ENCODE measurements at places on chromosomes 6 and 20.

GRCh38 chr6:7529141-7529540 is 12.3 kb upstream of the DSP start:
- no peak for DNase-seq

DNA sequence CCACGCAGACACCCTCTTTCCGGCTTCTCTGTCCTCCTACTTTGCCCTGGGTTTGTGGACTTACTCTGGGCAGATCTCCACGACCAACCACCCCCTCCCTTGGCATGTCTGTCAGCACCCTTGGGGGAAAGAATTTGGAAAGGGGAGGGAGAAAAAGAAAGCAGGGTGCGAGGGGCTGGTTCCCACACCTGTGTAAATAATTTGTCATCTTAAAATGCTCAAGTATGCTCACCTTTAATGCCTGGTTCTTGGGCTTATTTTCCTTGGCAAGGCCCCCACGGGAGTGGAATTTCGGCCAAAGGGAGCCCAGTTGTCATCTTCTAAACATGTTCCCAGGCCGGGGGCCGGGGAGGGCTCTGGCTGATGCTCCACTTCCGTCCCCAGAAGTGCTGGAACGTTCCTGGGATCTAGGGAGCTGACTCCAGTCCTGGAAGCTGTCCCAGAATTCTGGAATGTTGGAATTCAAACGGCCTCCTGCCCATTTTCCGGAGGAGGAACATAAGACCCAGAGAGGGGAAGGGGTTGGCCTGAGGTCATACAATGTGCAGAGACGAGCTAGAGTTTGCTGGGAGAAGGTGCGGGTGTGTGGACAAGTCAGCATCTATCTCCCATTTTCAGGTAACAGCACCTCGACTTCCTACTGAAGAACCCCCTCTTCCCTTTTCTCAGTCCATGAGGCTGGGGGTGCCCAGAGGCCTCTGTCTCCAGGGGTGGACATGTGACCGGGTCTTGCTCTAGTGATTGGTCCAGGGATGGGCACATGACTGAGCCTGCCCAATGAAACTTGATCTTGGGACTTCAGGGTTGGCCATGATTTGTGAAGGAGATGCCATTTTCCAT is 122.3 kb downstream of the CEBPB start:
- no peak for DNase-seq

- no peak for DNase-seq
Measured at GRCh38 chr6:156828280-156828703, 51.1 kb downstream of the ARID1B start.

DNA sequence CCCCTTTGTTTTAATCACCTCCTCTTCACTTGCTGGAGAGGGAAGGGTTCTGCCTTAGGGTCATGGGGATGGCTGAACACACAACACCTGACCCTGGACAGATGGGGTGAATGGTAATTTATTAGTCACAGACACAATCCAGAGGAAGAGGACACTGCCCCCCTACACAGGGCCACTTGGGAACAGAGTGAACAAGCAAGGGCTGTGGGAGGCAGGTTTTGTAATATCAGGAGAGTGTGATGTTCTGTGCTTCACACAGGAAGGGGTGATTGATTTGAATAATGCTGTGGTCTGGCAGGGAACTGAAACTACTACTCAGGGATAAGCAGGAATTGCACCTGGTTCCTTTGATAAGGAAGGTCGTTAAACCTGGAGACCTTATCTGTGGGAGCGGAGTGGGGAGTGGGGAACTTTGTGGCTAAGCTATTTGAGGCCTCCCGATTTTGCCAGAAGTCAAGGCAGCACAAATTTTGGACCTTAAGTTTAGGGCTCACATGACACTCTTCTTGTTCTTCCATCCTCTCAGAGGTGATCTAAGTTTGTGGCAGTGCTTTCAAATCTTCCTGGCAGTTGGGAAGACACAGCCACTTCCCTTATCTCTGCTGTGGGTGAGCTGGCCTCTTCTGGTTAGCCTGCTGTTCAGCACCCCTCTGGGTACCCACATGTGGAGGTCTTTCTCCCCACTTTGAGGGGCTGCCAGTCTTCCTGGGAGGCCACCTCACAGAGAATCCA is 77.8 kb downstream of the CD164 start:
- no peak for DNase-seq

- no peak for DNase-seq
Measured at GRCh38 chr20:49889001-49889934, 26.1 kb downstream of the SPATA2 start.

DNA sequence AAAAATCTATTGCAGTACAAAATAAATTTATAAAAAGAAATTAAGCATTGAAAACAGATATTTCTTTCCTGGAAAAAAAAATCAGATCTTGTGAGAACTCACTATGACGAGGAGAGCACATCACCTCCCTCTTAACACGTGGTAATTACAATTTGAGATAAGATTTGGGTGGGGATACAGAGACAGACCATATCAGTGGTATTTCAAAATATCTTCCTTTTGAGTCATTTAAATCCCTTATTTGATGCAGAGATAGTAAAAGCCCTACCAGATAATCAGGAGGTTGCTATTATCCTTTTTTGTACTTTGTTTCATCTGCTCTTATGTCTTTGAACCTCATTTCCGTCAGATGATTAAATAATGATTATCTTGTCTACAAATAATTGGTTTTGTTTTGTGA is 800.4 kb downstream of the KIF16B start:
- DNase-seq = no peak

GRCh38 chr6:82030761-82031503 is 216.6 kb downstream of the IBTK start:
- no peak for DNase-seq

DNA sequence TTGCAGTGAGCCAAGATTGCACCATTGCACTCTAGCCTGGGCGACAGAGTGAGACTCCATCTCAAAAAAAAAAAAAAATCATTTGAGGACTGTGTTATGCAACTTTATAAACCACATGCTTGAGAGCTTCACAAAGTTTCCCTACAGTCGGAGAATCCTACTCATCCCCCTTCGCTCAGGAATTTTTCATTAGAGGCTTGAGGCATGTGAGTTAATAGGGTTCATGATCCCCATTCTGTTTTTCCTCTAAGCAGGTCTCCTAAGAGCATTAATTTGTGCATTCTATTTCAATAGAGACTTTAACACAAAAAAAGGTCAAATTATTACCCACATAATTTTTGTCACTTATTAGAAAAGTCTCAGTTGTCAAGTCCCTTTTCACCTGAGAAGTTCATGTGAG is 103.7 kb upstream of the SOX4 start:
- no peak for DNase-seq

- no peak for DNase-seq
Measured at GRCh38 chr6:100363651-100364050, 101.1 kb downstream of the SIM1 start.

DNA sequence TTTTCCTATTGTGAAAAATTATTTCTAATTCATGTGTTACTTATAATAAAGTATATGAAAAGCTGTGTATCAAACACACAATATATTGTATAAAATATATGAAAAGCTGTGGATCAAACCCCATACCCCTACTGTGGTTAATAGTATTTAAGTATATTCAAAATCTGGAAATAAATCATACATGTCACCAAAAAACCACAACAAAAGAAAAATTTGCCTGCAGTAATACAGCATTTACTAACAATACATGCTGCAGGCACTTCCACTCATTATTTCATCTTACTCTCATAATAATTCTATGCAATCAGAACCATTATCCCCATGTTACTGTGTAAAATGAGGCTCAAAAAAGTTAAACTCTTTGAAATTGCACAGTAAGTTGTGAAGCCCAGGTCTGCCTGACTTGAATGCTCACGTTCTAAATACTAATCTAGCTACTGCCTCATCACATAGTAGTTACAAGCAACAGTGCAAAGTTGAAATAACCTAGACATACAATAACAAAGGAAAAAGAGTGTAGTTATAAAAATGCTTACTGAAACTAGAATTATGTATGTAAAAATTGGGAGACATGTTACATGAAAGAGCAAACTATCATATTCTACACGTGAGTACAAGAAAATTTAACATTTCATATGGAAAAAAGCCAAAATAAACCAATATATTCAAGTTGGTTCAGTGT is 61.7 kb downstream of the FAM217A start:
- no peak for DNase-seq

DNA sequence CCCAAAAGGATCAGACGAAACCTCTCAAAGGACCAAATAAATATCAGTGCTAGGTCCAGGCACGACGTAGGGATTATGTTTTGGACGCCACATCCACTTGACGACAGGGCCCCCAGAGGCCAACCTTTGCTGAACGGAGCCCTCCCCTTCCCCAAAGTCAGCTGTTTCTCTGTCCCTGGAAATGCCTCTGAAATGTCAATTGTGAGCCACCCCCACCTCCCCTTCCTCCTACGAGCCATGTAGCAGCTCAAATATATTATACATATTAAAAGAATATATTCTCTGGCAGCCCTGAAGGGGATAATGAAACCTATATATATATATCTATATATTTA is 39.6 kb upstream of the BLCAP start:
- DNase-seq = no peak

DNA sequence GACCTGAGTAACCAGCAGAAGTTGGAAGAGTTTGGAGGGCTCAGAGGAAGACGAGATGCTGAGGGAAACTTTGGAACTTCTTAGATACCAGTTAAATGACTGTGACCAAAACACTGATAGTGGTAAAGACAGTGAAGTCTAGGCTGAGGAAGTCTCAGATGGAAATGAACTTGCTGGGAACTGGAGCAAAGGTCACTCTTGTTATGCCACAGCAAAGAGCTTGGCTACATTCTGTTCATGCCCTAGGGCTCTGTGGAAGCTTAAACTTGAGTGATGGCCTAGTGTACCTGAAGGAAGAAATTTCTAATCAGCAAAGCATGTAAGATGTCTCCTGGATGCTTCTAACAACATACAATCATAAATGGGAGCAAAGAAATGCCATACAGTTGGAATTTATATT is 24.7 kb downstream of the WDR27 start:
- DNase-seq = no peak

GRCh38 chr20:49887251-49888211 is 27.8 kb downstream of the SPATA2 start:
- no peak for DNase-seq

- DNase-seq = no peak
Measured at GRCh38 chr6:16338577-16339264, 100.3 kb downstream of the GMPR start.

DNA sequence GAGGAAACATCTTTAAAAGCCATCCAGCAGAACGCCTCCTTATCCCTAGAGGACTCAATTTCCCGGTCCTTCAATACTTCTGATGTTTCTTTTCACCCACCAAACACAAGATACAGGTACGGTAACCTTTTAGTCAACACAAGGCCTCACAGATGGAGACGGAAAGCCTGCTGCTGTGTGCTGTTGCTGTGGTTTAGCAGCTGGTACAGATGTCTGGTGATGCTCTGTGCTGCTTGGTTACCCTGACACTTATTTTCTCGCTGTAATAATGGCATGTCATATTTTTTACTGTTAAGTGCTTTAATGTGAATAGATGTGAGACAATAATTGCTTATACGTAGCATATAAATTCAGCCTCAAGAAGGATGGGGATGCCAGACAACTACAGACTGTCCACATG is 25.3 kb downstream of the GMDS start:
- DNase-seq = no peak

GRCh38 chr6:146594495-146594894 is 4.3 kb upstream of the ADGB start:
- DNase-seq = no peak

DNA sequence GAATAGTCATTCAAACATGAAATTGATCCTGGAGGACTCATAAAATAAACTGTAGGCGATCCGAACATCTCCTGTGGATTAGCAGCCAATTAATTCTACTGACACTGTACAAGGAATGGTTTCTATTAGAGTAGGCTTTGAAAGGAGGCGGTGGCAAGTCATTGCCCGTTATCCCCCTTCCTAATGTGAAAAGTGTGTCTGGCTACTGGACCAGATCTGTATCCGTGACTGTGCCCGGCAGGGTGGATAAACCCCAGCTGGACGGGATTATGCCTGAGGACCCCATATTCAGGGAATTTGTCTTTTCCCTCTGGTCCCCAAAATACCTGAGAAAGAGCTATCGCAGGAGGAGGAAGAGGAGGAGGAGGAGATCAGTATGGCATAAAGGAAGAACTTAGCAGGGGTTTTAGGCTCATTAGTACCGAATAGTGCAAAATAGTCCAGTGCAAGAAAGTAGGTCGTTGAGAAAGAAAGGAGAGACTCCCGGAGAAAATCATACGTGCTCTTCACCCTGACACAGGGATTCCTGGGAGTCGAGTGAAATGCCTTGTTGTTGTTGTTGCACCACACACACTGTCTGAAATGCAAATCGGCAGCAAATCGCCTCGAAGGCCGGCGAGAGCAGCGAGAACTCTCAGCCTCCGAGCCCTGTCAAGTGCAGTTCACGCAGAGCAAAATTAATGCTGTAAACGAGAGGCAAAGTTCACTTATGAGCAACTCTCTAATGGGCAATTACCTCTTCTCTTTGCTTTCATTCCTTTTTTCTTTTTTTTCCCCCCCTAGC is 178.9 kb upstream of the ARID1B start:
- DNase-seq = no peak

- DNase-seq = no peak
Measured at GRCh38 chr6:5718231-5718947, 288.3 kb downstream of the NRN1 start.

DNA sequence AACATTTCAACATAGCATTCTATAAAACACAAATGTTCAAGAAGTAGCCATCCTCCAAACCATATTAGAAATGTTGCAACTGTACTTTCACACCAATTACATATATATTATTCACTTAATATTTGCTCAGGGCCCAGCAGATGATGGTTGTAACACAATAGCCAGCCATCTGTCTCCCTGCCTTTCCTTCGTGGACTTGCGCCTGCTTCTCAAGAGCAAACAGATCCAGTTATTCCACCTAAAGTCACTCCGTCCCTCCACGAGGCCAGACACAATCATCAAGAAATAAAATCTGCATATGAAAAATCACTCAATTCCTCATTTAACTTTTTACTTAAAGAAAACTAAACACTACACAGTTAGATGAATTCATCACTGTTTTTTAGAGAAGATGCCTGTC is 160.4 kb downstream of the RALGAPA2 start:
- DNase-seq = no peak

GRCh38 chr6:15763364-15763763 is 100.5 kb upstream of the DTNBP1 start:
- no peak for DNase-seq

GRCh38 chr6:356828-357251 is 34.7 kb upstream of the IRF4 start:
- no peak for DNase-seq

DNA sequence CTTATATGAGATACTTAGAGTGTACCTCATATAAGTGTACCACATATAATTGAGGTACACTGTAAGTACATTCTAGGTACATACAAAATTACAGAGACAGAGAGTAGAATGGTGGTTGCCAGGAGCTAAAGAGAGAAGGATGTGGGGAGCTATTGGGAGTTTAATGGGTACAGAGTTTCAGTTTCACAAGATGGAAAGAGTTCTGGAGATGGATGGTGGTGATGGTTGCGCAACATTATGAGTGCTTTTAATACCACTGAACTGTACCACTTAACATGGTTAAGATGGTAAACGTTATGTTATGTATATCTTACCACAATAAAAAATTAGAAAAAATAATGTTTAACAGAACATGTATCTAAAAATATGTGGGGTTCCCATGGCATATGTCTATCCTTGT is 69.4 kb downstream of the PRND start:
- no peak for DNase-seq

Measured in T follicular helper cell (primary cell).